ENCODE measurements at places on chromosomes 4 and X.
A peak's percentile ranks its signal among the peaks of the same experiment; 100 is the strongest.

DNA sequence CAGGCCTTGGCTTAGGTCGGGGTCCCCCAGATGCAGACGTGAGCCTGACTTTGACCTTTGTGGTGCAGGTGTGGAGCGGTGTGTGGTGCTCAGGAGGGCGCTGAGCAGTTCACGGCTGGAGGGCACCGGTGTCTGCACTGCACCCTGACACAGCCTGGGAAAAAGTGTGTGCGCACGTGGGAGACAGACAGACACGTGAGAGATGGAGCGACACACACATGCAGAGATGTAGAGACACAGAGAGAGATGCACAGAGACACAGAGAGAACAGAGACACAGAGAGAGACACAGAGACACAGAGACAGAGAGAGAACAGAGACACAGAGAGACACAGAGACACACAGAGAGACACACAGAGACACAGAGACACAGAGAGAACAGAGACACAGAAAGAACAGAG lies 6.2 kb upstream of the HTRA3 start:
- H3K4me3 ChIP-seq = no peak overlapping the region
- no peak overlapping the region for H3K27ac ChIP-seq
- H3K27me3 ChIP-seq = no peaks in the 10 kb centered on the region
- no peaks in the 10 kb centered on the region for H3K4me1 ChIP-seq
- H3K36me3 ChIP-seq = no peaks in the 10 kb centered on the region
- DNase-seq = no peak

GRCh38 chr4:153296040-153296823 lies 48.3 kb upstream of the MND1 start:
- H3K4me3 ChIP-seq = no peak overlapping the region
- no peaks in the 10 kb centered on the region for H3K27me3 ChIP-seq
- DNase-seq = peak; percentile 71
- peaks cover 3% of the 10 kb centered on the region for H3K4me1 ChIP-seq

DNA sequence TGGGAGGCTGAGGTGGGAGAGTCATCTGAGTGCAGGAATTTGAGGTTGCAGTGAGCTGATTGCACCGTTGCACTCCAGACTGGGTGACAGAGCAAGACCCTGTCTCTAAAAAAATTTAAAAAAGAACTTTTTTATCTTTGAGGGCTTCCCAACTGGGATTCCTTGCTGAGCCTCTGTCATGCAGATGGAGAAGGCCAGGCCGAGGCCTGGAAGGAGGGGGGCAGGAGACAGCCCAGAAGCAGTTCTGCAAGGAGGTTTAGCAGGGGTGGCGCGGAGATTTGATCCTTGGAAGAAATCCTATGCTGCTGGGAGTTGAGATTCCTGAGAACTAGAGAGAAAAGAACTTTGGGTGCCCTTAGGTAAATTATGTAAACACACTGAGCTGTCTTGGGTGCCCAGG lies 2.5 kb upstream of the ARSD start:
- no peaks in the 10 kb centered on the region for H3K4me1 ChIP-seq
- H3K36me3 ChIP-seq = no peaks in the 10 kb centered on the region
- H3K4me3 ChIP-seq = no peak overlapping the region
- DNase-seq = no peak
- no peaks in the 10 kb centered on the region for H3K27me3 ChIP-seq

- no peak overlapping the region for H3K4me3 ChIP-seq
- no peaks in the 10 kb centered on the region for H3K36me3 ChIP-seq
- H3K27me3 ChIP-seq = no peaks in the 10 kb centered on the region
- H3K27ac ChIP-seq = no peak overlapping the region
- no peak for DNase-seq
Measured at GRCh38 chrX:132373610-132374009, 115.2 kb downstream of the MBNL3 start.

- no peaks in the 10 kb centered on the region for H3K36me3 ChIP-seq
- no peak for DNase-seq
- no peak overlapping the region for H3K27ac ChIP-seq
- H3K4me3 ChIP-seq = no peak overlapping the region
- H3K4me1 ChIP-seq = no peaks in the 10 kb centered on the region
Measured at GRCh38 chr4:37762991-37763368, 63.5 kb upstream of the PGM2 start.

DNA sequence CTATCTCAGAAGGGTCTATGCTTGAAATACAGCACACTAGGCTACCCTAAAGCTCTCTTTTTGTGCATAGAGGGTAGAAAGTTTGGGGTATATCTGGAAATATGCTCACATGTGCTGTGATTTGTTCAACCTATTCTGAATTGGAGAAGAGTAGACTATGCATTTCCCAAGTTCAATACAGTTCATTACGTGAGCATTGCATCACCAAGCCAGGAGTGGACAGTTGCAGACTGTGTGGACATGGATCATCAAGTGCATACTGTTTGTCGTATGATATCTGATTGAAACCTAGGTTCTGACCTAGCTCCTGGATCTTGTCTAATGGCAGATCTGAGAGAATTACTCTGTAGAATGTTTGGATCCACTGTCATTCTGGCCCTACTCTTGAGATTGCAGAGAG lies 161.1 kb downstream of the FRAS1 start:
- no peak overlapping the region for H3K27ac ChIP-seq
- no peak for DNase-seq
- no peaks in the 10 kb centered on the region for H3K36me3 ChIP-seq
- H3K4me1 ChIP-seq = no peaks in the 10 kb centered on the region
- H3K4me3 ChIP-seq = no peak overlapping the region

- no peak for DNase-seq
- H3K4me1 ChIP-seq = no peaks in the 10 kb centered on the region
- H3K27ac ChIP-seq = no peak overlapping the region
- H3K4me3 ChIP-seq = no peak overlapping the region
- no peaks in the 10 kb centered on the region for H3K27me3 ChIP-seq
Measured at GRCh38 chr4:123233136-123233768, 163.3 kb upstream of the SPRY1 start.

GRCh38 chr4:1169691-1170096 lies 2.7 kb downstream of the SPON2 start:
- H3K27ac ChIP-seq = no peak overlapping the region
- H3K4me1 ChIP-seq = peaks cover 3% of the 10 kb centered on the region
- no peaks in the 10 kb centered on the region for H3K36me3 ChIP-seq
- DNase-seq = no peak

DNA sequence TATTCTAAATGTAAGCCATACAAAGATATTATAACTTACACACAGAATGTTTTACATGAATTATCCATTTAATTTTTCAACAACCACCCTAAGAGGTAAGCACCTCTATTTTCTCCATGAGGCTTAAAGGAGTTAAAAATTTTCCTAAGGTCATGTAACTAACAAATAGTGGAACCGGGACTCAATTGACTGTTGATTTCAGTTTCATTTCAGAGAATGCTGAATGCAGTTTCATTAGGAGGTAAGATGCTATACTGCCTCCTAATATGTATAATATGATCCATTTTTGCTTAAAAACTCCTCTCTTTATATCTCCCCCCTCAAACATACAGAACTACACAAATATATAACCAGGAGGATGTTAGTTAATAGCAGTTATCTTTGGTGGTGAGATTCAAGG lies 29.1 kb downstream of the PHKA1 start:
- no peaks in the 10 kb centered on the region for H3K36me3 ChIP-seq
- H3K27me3 ChIP-seq = no peaks in the 10 kb centered on the region
- no peak overlapping the region for H3K4me3 ChIP-seq

DNA sequence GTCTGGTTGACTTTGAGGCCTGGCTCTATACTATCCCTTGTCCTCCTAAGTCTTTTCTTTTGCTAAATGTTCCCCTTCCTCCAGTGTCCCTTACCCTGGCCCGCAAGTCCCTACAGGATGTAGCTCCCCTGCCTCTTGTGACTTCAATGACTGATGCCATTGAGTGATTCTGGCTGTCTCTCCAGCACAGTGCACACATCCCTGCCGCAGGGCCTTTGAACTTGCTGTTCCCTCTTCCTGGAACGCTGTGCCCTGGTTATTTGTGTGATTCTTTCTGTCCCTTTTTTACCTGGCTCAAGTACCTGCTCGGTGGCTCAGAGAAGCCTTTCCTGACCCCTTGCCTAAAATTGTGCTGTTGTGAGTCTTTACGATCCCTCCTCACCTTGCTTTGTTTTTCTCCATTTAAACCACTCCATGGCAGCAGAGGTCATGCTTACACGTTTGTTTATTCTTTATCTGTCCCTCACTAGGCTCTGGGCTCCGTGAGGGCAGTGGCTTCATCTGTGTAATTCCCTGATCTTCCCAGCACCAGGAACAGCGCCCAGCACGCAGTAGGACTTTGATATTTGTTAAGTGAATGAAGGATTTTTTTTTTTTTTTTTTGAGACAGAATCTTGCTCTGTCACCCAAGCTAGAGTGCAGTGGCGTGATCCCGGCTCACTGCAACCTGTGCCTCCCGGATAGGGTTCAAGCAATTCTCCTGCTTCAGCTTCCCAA lies 17.6 kb downstream of the MSX1 start:
- no peak overlapping the region for H3K4me3 ChIP-seq
- no peak overlapping the region for H3K27ac ChIP-seq
- H3K4me1 ChIP-seq = no peaks in the 10 kb centered on the region
- DNase-seq = no peak

DNA sequence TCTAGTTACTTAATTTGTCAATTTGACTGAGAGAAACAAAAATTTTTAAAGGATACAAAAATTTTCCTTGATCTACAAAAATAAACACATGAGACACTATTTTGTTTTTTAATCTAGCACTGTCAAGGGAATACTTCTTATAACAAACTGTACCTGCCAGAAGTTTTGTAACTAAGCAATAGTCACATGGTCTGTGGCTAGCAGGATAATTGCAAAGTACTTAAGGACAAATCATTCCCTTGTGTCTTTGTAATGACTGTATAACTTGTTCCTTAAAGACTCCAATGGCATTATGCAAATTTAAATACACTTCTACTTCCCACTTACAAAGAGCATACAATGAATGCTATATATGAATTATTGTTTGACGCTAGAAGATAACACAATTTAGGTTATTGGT lies 25.1 kb upstream of the ANK2 start:
- H3K4me3 ChIP-seq = no peak overlapping the region
- H3K36me3 ChIP-seq = no peaks in the 10 kb centered on the region
- H3K27ac ChIP-seq = no peak overlapping the region
- no peaks in the 10 kb centered on the region for H3K27me3 ChIP-seq
- DNase-seq = no peak
- no peaks in the 10 kb centered on the region for H3K4me1 ChIP-seq

DNA sequence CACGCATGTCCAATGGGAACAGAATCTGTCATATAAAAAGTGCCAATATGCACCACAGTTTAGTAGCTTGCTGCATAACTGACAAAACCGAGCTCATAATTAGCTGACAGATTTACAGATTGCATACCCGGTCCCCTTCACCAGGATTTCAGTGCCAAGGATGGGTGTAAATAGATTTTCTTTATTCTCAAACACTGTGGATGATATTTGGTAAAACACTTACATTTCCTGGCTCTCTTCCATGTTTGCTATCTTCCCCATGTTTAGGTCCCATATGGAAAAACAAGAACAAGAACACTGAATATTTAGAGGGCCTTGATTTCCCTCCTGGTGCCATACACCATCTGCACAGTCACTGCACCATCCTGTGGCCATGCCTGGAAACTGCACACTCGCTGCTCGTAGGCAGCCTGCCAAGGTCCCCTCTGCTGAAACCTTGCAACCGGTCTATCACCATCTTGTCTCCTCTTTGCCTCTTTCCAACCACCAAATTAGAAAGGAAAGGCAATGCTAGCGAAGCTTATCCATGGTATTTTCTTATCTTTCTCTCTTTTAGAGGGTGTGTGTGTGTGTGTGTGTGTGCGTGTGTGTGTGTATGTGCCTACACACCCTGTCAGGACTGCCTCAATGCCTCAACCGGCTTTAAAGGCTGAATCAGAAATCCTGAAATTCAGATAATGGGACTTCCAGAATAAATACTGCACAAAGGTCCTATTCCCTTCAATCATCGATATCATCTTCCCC lies 124.2 kb upstream of the MBNL3 start:
- H3K27ac ChIP-seq = no peak overlapping the region
- no peaks in the 10 kb centered on the region for H3K27me3 ChIP-seq
- no peak overlapping the region for H3K4me3 ChIP-seq
- DNase-seq = peak; percentile 7
- H3K4me1 ChIP-seq = no peaks in the 10 kb centered on the region

DNA sequence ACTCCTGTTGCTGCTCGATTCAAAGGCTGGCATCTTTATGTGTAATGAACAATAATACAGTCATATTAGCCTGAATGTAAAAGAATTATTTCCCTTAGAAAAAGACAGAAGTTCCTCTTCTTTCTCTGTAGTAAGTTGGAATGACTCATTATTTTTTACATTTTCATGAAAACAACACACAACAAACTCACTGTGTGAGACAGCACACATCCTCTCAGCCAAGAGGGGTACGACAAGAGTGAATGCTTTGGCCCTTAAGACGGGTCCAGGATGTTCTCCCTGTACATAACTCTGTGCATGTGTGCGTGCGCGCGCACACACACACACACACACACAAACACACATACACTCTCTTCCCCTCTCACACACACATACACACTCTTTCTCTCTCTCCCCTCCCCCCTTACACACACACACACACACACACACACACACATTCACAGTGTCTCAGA lies 72.8 kb downstream of the MANBA start:
- H3K4me3 ChIP-seq = no peak overlapping the region
- H3K4me1 ChIP-seq = no peaks in the 10 kb centered on the region
- H3K27ac ChIP-seq = no peak overlapping the region
- H3K27me3 ChIP-seq = no peaks in the 10 kb centered on the region
- H3K36me3 ChIP-seq = no peaks in the 10 kb centered on the region

DNA sequence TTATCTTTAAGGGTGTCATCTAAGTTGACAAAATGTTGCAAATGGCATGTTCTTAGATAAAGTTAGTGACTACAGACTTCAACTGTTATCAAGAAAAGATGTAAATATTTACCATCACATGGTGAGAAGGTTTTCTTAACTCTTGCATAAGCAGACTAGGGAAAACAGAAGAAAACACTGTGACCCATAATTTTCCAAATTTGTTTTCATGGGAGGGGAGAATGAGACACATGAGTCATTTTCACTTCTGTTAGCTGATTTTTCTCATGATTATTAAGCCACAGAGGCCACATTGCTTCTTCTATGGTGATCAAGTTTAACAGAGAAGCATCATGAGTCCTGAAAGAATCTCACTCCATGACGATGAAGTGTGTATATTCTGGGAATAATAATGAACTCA lies 30.2 kb upstream of the SYTL5 start:
- no peak overlapping the region for H3K27ac ChIP-seq
- no peak for DNase-seq

GRCh38 chr4:111854494-111855087 lies 290.7 kb upstream of the FAM241A start:
- no peak overlapping the region for H3K4me3 ChIP-seq
- no peaks in the 10 kb centered on the region for H3K27me3 ChIP-seq
- no peaks in the 10 kb centered on the region for H3K36me3 ChIP-seq
- no peaks in the 10 kb centered on the region for H3K4me1 ChIP-seq

DNA sequence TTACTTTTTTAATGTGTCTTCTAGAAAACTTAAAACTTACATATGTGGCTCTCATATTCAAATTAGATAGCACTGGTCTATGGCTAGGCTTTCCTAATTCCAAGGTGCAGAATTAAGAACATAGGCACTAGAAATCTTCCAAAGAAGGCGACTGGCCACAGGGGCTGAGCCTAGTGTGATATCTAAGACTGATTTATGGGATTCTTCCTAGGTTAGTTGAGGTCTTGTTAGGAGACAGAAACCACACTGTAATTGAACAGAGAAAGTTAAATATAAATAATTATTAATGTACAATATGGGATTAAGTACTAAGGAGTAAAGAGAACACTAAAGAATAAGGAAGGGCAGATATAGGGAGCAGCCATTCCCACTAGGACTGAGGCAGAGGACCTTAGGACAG lies 48.3 kb downstream of the SNX25 start:
- H3K4me3 ChIP-seq = no peak overlapping the region
- no peaks in the 10 kb centered on the region for H3K4me1 ChIP-seq
- no peaks in the 10 kb centered on the region for H3K27me3 ChIP-seq
- DNase-seq = no peak
- H3K27ac ChIP-seq = peak overlapping the region; percentile 12

- H3K27ac ChIP-seq = no peak overlapping the region
- H3K36me3 ChIP-seq = no peaks in the 10 kb centered on the region
Measured at GRCh38 chr4:169025184-169025583, 15.1 kb upstream of the CBR4 start.
